ENCODE measurements at places on chromosomes 6 and 20.

- DNase-seq = no peak
Measured at GRCh38 chr6:89859744-89860143, 30.1 kb downstream of the CASP8AP2 start.

- no peak for DNase-seq
Measured at GRCh38 chr6:15930207-15930606, 198.7 kb upstream of the MYLIP start.

DNA sequence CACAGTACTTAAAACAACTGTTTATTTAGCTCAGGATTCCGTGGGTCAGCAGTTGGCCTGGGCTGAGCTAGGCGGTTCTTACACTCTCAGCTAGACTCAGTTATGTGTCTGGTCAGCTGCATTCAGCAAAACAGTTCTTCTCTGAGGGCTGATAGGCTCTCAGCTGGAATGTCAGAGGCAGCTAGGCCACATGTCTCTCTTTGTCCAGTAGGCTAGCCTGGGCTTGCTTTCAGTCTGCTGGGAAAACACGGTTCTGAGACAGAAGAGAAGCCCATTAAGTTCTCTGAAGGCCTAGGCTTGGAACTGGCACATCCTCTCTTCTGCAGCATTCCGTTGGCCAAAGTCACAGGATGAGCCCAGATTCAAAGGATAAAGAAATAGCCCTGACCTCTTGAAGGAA lies 65.6 kb downstream of the TULP4 start:
- DNase-seq = no peak

DNA sequence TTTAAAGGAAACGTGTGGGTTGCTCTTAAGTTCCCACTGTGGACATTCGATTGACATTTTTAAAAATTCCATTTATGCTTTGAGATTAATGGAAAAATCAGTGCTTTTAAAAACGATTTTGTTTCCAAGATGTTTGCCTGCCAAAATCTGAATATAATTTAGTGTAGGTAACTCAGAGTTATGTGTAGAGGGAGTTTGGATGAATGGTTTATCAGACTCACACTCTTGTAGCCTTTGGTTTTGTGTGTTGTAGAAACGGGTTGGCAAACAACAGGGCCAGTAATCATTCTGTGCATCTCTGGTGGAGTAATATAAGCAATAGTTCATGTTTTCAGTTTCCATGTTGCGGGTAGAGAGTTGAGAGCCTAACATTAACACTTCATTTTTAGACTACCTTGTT lies 140.6 kb downstream of the RPS12 start:
- no peak for DNase-seq

GRCh38 chr6:149319422-149319821 lies 1.9 kb downstream of the TAB2 start:
- no peak for DNase-seq

DNA sequence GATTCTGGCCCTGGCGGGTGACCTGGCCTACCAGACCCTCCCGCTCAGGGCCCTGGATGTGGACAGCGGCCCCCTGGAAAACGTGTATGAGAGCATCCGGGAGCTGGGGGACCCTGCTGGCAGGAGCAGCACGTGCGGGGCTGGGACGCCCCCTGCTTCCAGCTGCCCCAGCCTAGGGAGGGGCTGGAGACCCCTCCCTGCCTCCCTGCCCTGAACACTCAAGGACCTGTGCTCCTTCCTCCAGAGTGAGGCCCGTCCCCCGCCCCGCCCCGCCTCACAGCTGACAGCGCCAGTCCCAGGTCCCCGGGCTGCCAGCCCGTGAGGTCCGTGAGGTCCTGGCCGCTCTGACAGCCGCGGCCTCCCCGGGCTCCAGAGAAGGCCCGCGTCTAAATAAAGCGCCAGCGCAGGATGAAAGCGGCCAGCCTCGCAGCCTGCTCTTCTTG lies 868 bp upstream of the SLC2A4RG start:
- no peak for DNase-seq

GRCh38 chr6:137390334-137390733 lies 103.9 kb downstream of the OLIG3 start:
- DNase-seq = no peak

DNA sequence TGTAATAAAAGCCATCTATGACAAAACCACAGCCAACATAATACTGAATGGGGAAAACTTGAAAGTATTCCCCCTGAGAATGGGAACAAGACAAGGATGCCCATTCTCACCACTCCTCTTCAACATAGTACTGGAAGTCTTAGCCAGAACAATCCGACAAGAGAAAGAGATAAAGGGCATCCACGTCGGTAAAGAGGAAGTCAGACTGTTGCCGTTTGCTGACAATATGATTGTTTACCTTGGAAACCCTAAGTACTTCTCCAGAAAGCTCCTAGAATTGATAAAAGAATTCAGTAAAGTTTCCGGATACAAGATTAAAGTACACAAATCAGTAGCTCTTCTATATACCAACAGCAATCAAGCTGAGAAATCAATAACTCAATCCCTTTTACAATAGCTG lies 14.0 kb upstream of the RUNX2 start:
- DNase-seq = no peak

DNA sequence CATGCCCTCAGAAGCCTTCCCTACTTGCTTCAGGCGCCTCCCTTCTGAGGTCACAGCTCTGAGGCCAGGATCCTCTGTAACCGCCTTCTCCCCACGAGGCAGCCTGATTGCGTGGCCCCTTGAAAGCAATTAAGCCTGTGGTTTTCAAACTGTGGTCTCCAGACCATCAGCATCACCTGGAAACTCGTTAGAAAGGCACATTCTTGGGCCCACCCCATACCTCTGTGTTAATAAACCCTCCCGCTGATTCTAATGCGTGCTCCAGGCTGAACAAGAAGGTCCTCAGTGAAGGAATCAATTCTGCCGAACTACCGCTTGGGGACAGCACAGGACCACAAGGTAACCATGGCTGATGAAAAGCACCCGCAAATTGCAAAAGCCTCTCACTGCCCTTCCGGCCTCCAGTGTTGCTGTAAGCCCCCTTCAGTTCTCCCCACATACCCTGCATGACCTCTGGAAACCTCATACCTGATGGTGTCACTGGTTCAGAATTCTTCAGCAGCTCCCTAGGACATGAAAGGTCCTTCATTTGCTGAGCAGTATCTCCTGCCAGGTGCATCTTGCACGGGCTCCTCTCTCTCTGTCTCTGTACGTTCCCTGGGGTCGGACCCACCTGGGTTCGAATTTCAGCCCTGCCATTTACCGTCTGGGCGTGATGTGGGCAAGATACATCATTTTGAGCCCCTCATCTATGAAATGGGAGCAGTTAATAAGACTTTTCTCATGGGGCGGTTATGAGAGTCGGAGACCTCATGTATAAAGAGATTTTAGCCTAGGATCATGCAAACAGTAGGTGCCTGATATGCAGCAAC lies 93.3 kb upstream of the RNF24 start:
- DNase-seq = peak; percentile 55

- DNase-seq = no peak
Measured at GRCh38 chr6:136747507-136747906, 44.8 kb downstream of the MAP3K5 start.

GRCh38 chr6:99614430-99615186 lies 8.0 kb downstream of the PRDM13 start:
- no peak for DNase-seq

- DNase-seq = no peak
Measured at GRCh38 chr6:163672710-163673109, 258.2 kb downstream of the QKI start.

DNA sequence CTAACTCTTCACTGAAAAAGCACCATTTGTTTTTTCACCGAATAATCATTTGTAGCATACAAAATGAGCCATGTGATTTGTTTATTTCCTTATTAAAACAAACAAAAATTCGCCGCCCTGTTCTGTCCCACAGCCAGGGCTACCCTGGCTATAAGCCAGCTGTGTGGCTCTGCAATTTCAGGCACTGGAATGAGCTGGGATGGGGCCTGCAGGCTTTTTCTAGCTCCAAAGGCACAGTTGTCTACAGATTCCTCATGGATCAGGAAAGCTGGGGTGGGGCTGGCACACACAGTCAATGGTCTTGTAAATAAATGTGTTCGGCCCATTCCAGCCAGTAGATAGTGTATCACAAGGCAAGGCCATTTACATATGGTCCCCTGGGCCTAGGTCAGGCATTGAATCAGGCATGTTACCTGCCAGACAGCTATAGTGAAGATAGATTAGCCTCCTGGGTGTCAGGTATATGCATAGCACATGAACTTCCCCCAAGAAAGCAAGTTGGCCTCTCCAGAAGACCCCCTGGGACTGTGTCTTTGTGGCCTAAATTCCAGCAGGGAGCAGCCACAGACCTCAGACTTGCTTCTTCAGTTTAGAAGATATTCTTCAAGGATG lies 608.9 kb downstream of the MAFB start:
- DNase-seq = no peak

GRCh38 chr6:13495112-13495776 lies 7.8 kb upstream of the GFOD1 start:
- DNase-seq = no peak

- DNase-seq = no peak
Measured at GRCh38 chr20:48319943-48320584, 507.7 kb downstream of the PREX1 start.

DNA sequence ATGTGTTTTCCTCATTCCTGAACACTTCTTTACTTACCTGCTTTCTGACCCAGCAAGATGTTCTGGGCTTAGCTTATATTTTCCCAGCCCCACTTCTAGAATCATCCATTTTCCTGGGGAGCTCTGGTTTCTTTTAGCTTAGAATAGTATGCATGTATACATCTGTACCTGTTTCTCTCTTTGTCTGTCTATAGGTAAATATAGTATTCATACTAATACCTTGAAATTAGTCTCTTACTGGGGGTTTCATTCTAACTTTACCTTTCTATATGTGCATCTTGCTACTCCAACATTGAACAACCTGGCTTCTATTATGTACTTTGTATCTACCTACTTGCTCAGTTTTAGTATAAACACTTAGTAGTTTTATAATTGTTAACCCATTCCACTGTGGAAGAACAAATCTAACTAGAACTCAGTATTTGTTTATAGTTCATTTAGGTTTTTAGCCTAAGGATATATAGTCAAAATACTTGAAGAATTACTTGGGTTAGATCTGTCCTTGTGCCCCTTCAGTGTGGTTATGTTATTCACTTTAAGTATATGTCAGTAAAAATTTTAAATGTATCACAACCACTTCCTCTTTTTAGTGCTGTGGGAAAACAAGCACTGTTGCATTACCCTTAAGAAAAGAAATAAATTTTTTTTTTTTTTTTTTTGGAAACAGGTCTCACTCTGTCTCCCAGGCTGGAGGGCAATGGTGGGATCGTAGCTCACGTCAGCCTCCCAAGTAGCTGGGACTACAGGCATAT lies 54.0 kb downstream of the ASXL1 start:
- DNase-seq = no peak

- no peak for DNase-seq
Measured at GRCh38 chr6:127951172-127951917, 50.5 kb upstream of the THEMIS start.

DNA sequence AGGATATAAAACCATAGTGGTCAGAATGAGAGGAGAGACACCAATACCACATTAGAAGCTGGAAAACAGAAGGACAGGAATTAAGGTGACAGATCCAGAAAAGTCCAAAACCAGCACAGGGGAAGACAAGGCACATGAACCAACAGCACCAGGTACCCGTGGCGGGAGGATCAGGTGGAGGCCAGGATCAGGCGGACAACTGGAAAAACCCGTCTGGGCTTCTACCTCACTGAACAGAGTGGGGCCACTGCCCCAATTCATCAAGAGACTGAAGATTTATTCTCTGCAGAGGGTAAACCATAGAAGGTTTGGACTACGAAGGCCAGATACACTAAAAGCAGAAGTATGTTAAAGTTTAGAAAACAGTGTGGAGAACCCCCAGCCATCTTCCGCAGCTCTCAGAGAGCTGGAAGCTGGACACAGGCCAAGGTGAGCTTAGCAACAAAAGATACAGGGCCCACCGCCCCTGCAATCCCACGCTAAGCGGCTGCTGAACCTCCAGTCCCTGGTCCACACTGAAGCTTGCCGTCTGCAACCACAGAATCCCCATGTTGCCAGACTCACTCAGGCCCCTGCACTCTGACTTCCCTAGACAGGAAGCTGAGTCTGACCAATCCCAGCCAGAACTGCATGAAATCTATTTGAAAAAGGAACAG lies 29.9 kb downstream of the ABHD12 start:
- DNase-seq = no peak

GRCh38 chr6:17863901-17864754 lies 123.3 kb downstream of the KIF13A start:
- DNase-seq = no peak

DNA sequence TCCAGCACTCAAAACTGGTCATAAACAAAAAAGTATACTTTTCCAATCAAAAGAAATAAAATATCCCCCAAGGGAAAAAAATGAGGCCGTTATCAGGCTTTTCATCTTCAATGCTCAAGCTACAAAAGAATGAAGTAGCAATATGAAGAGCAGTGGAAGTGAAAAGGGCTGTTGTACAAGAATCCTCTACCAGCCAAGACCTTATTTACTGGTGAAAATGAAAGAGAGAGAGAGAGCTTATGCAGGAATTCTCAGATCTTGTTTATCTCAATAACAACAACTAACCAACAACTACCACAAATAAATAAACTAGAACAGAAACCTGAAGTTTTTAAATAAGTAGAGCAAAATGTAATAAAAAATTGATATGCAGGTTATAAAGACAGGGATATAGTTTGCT lies 400.6 kb downstream of the HDGFL1 start:
- DNase-seq = no peak

DNA sequence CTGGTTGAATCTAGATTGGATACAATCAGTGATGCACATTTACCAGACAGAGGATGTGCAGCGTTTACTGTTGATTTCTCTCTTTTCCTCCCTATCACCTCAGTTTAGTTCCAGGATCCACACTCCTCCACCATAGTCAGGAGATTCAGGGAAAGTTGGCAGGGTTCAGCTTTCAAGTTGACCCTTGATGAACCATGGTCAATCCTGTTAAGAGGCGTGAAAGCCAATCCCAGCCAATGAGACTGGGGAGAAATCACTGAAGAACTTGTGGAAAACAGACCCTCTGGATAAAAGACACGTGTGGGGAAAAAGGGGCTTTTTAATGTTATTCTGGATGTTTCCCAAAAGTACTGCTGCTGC lies 19.2 kb upstream of the SCP2D1 start:
- no peak for DNase-seq

GRCh38 chr6:3088446-3088845 lies 20.2 kb downstream of the RIPK1 start:
- no peak for DNase-seq

DNA sequence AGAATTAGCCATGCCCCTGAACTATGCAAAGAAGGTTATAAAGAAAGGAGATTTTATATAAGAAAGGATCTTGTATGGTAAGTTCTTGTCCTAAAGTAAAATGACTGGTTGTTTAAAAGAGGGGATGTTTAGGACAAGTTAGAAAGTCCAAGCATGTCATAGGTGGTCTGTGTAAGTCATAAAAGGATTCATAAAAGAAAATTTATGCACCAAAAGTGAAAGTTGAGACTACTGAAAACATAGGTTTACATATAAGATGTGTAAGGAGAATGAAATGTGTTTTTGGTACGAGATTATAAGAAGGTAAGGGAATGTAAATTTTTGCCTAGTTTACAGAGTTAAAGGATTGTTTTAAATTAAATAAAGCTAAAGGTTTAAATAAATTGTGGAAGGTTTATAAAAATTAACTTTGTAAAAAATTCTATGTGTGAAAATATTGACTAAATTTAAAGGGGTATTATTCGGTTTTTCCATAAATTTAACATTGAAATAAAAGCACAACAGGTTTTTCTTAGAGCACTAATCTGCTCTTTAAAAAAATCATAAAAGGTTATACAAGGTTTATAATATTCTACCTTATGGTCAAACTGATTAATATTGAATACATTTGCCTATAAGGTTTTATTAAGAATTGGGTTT lies 93.6 kb upstream of the UST start:
- no peak for DNase-seq

GRCh38 chr6:70957284-70957617 lies 391 bp upstream of the B3GAT2 start:
- no peak for DNase-seq

Measured in activated CD4-positive, alpha-beta T cell treated with anti-CD3 and anti-CD28 coated beads, Interleukin-2, amount 50 U/mL, for 24 hours (primary cell).